Fibroblast of lung (primary cell): ENCODE measurements at places on chromosomes 5 and 9. TPM values are rescaled to one million over a fixed set of nuclear protein-coding genes. Genes with fewer than 3 reads are reported as not detected.

The FOXE1 gene
- total RNA-seq, result not detected in 2 replicates

The GDF9 gene
- total RNA-seq, result under 0.01 and 0.17 TPM in 2 replicates

The AP3B1 gene
- 50.5 and 56.2 TPM in 2 replicates for total RNA-seq

The TMC1 gene
- 0.33 TPM in 1 of 2 replicates, not detected in the other for total RNA-seq

The RNF44 gene
- total RNA-seq, result 2.3 and 2.6 TPM in 2 replicates

The PCDHB5 gene
- total RNA-seq, result 1.8 and 2.8 TPM in 2 replicates

The PCDHB2 gene
- 1.8 and 4.6 TPM in 2 replicates for total RNA-seq

The FAM81B gene
- total RNA-seq, result not detected in 2 replicates

The PCDHB6 gene
- 0.26 and 0.33 TPM in 2 replicates for total RNA-seq

The ITK gene
- 0.17 TPM in 1 of 2 replicates, not detected in the other for total RNA-seq

The MEGF10 gene
- under 0.01 TPM in 2 replicates for total RNA-seq

The GLRA1 gene
- not detected in 2 replicates for total RNA-seq

The GALNT10 gene
- total RNA-seq, result 16.2 and 18.3 TPM in 2 replicates

The CEP72 gene
- 1.5 and 2.5 TPM in 2 replicates for total RNA-seq

The IGIP gene
- 11.7 and 13.4 TPM in 2 replicates for total RNA-seq

The ZFP37 gene
- 2.8 and 5.1 TPM in 2 replicates for total RNA-seq

The GTF3C4 gene
- total RNA-seq, result 10.8 and 11.4 TPM in 2 replicates

The PPIC gene
- 65.7 and 70.1 TPM in 2 replicates for total RNA-seq

The DIRAS2 gene
- total RNA-seq, result 0.26 and 0.66 TPM in 2 replicates

The NOXA1 gene
- total RNA-seq, result 0.66 and 0.77 TPM in 2 replicates

The CARTPT gene
- total RNA-seq, result not detected in 2 replicates

The CRAT gene
- 33.6 and 45.1 TPM in 2 replicates for total RNA-seq

The CARD9 gene
- 1.0 and 3.3 TPM in 2 replicates for total RNA-seq

The CCL28 gene
- 2.0 and 2.8 TPM in 2 replicates for total RNA-seq

The RIMOC1 gene
- 16.2 and 22.5 TPM in 2 replicates for total RNA-seq

The EIF4EBP3 gene
- total RNA-seq, result 1.8 and 2.3 TPM in 2 replicates

The PAX5 gene
- total RNA-seq, result not detected in 2 replicates

The C9orf57 gene
- not detected in 2 replicates for total RNA-seq

The MYMK gene
- not detected in 2 replicates for total RNA-seq

The SPINK4 gene
- not detected in 2 replicates for total RNA-seq

The FAM240B gene
- not detected in 2 replicates for total RNA-seq

The ENHO gene
- under 0.01 TPM in 1 of 2 replicates, not detected in the other for total RNA-seq

The SPIN1 gene
- 88.1 and 121 TPM in 2 replicates for total RNA-seq

The ADAMTSL1 gene
- total RNA-seq, result 11.6 and 27.9 TPM in 2 replicates

The GCNT4 gene
- total RNA-seq, result 1.8 and 3.6 TPM in 2 replicates

The C6 gene
- 0.26 TPM in 1 of 2 replicates, not detected in the other for total RNA-seq

The ZBED3 gene
- total RNA-seq, result 1.0 and 1.7 TPM in 2 replicates

The LECT2 gene
- not detected in 2 replicates for total RNA-seq

The GDA gene
- under 0.01 TPM in 1 of 2 replicates, not detected in the other for total RNA-seq

The INSYN2B gene
- 2.8 and 3.6 TPM in 2 replicates for total RNA-seq

The TRPM6 gene
- total RNA-seq, result under 0.01 TPM in 2 replicates

The NXNL2 gene
- total RNA-seq, result 0.77 and 1.3 TPM in 2 replicates

The LHX6 gene
- total RNA-seq, result not detected in 2 replicates

The ECM2 gene
- total RNA-seq, result 6.8 and 10.0 TPM in 2 replicates

The FUT7 gene
- not detected in 2 replicates for total RNA-seq

The NTNG2 gene
- total RNA-seq, result 0.77 and 2.1 TPM in 2 replicates

The NAIP gene
- 1.5 and 3.8 TPM in 2 replicates for total RNA-seq

The HTR1A gene
- total RNA-seq, result not detected in 2 replicates

The FGD3 gene
- under 0.01 TPM in 1 of 2 replicates, not detected in the other for total RNA-seq

The GKAP1 gene
- total RNA-seq, result 2.6 TPM in 2 replicates

The TMCO6 gene
- 13.6 and 18.0 TPM in 2 replicates for total RNA-seq

The NMUR2 gene
- not detected in 2 replicates for total RNA-seq

The PLPPR1 gene
- total RNA-seq, result not detected in 2 replicates

The DTWD2 gene
- total RNA-seq, result 4.8 and 5.4 TPM in 2 replicates

The SLC6A18 gene
- not detected in 2 replicates for total RNA-seq

The IL13 gene
- not detected in 2 replicates for total RNA-seq
